ENCODE measurements at places on chromosomes 6 and 20.
A peak's percentile ranks its signal among the peaks of the same experiment; 100 is the strongest.

DNA sequence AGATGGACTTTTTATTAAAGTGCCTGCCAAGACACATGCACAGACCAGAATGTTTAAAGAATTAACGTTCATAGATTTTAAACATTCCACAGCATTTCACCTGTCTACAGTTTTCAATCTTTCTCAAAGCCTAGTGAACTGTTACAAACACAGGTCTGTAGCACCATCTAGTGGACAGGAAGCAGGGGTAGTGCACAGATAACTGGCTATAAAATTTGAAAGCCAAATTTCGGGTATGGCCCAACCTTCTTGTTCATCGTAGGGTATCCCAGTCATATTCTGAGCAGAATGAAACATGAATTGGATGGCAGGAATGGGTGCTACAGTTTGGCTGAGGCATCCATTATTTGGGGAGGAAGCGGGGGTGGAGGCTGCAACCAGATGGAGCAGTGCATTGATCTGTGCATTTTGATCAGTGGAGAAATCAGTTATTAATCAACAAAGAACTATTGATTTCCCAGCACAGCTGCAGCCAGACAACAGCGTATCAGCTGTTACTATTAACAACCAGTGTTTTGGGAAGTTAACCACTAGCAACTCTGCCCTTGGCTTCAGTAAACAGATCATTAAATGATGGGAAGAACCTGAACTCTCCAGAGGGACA is 56.1 kb upstream of the B3GAT2 start:
- peak; percentile 37 for DNase-seq

- DNase-seq: no peak
These were observed 3.0 kb downstream of the ADGRF4 start for GRCh38 chr6:47701363-47701762.

GRCh38 chr6:144920391-144920961 is 635.3 kb downstream of the UTRN start:
- no peak for DNase-seq

DNA sequence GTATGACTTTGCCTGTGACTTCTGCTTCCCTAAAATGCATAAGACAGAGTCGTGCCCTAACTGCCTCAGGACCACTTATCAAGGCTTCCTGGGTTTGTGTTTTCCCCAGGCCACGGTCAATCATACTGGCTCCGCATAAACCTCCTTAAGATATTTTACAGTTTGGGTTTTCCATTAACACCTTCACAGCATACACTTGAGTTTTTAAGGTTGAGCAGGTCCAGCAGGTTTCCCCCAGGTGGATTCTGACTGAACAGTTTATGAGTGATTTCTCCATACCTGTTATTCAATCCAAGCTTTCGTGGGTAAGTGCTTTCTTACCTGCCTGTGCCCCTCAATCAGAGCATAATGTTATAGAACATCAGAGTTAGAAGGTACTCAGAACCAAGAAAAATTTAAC is 39.3 kb downstream of the NINL start:
- DNase-seq: no peak

All from body of pancreas (tissue), 4 donors.